ENCODE measurements at places on chromosomes 7 and 10.

- no peak for DNase-seq
Measured at GRCh38 chr10:56679578-56679977, 318.5 kb upstream of the ZWINT start.

- DNase-seq = no peak
Measured at GRCh38 chr7:121936951-121937623, 64.1 kb downstream of the PTPRZ1 start.

- no peak for DNase-seq
Measured at GRCh38 chr7:89731751-89732445, 422.4 kb upstream of the STEAP1 start.

GRCh38 chr10:62443866-62444265, 69.7 kb downstream of the ZNF365 start:
- DNase-seq = no peak

DNA sequence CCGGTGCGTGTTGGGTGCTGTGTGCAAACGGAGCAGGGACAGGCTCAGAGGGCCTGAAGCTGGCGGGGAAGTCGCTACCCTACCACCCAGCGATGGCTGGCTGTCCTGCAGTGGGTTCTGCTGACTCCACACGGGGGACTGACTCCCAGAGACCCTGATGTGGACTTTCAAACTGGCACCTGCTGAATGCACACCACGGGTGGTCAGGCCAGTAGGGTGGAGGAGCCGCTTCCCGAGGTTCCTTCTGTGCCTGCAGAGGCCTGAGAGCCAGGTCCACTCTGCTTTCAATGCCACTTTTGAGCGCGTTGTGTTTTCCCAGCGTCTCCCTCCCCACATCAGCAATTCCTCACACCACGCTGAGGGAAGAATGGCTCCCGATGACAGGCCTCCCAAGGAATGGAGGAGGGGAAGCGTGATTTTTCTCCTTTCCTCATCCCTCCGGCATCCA, 135.3 kb downstream of the ADARB2 start:
- DNase-seq = no peak

- DNase-seq = no peak
Measured at GRCh38 chr7:46975493-46975892, 606.4 kb downstream of the TNS3 start.

DNA sequence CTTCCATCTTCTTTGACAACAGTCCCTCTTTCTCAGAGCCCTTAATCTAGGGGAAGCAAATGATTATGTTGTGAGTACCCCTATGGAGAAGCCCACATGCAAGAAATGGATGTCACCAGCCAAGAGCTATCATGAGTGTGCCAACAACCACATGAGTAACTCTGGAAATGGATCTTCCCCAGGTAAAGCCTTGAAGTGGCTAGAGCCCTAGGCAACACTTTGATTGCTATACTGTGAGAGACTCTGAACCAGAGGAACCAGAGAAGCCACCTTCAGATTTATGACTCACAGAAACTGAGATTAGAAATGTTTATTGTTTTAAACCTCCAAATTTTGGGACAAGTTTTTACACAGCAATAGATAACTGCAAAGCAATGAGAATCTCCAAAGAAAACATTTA, 60.9 kb upstream of the COL1A2 start:
- no peak for DNase-seq

GRCh38 chr7:155211761-155212160, 85.9 kb upstream of the INSIG1 start:
- no peak for DNase-seq

Measured in GOT3 (cell line).